ENCODE measurements at places on chromosomes 6 and 20.

GRCh38 chr20:5078399-5078958 is 41.3 kb downstream of the PCNA start:
- DNase-seq = peak; percentile 53

- no peak for DNase-seq
Observed at GRCh38 chr6:144955859-144956258, 670.7 kb downstream of the UTRN start.

- DNase-seq = no peak
Observed at GRCh38 chr6:53614676-53615075, 50.9 kb downstream of the KLHL31 start.

DNA sequence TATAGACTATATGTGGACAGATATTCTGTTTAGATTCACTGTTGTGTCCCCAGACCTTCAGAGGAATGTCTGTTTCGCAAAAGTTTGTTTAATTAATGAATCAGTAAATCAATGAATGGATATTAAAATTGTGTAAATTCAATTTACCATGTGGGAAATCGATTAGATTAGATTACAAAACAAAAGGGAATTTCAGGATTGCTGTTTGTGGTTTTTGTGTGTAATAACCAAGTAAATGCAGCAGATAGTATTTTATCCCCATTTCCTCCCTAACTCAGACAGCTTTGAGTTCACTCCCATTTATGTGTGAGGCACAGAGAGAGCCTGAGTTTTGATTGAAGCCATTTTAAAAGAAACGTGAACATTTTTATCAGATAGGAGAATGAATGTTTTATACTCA is 214.8 kb downstream of the ADGB start:
- no peak for DNase-seq

GRCh38 chr6:67141005-67141404 is 1434.0 kb upstream of the EYS start:
- no peak for DNase-seq

Data from stimulated activated CD8-positive, alpha-beta memory T cell treated with anti-CD3 and anti-CD28 coated beads, Interleukin-4, amount 100 ng/mL, for 4 hours (primary cell).